Gastroesophageal sphincter (tissue), 4 donors: ENCODE measurements at places on chromosomes 2 and 18. TPM values are rescaled to one million over a fixed set of nuclear protein-coding genes. Genes with fewer than 3 reads are reported as not detected.

GRCh38 chr2:37782721-37783371 is 111.4 kb upstream of the CDC42EP3 start:
- ATAC-seq: peak; percentile 30

DNA sequence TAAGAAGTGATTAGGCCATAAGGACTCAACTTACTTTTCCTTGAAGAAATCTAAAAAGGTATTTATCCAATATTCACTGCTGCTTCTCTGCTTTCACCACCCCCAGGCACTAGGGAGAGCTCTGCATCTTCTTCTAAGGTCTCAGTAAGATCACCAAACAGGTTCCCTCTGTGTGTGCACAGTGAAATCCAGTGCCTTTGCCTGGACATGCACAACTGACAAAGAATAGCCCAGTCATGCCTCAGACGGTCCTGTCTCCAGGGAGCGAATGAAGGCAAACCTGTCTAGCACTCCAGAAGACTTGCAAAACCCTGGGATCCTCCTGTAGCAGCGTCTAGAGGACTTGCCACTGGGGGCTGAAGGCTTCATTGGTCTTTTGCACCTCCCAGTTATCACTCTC is 344.5 kb upstream of the LRATD1 start:
- ATAC-seq: no peak

DNA sequence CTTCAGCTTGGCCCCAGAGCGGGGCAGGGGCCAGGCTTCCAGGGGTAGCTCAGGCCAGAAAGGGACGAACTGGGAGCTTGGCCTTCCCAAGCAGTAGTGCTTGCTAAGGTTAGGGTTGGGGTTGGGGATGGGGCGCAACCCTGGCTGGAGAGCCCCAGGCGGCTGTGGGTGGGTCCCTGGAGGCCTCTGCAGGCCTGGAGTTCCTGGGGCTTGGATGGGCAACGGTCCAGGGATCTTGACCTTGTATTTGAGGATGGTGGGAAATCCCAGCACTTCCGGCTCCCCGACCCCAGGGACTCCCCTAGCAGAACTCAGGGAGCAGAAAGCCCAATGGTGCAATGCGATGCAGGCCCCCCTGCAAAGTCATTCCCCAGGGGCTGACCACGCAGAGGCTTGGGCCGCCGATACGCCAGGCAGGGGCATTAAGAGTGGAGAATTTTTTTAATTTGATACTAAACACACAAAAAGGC is 12.6 kb upstream of the MLPH start:
- no peak for ATAC-seq

DNA sequence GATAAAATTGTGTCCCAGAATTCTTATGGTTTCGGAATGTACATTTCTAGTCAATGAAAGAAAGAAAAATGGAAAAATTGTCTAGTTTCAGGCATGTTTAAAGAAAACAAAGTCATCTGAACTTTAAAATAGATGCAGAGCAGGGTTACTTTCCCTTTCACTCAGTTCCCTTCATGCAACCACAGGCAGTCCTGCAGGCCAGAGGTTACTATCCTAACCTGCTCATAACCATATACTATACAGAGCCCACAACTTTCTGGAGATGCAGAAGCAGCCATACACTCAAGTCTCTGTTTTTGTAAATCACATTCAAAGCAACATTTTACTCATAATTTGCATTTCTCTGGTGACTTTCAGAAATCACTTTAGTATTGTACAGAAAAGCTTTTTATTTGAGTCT is 690.3 kb downstream of the MBD2 start:
- no peak for ATAC-seq

DNA sequence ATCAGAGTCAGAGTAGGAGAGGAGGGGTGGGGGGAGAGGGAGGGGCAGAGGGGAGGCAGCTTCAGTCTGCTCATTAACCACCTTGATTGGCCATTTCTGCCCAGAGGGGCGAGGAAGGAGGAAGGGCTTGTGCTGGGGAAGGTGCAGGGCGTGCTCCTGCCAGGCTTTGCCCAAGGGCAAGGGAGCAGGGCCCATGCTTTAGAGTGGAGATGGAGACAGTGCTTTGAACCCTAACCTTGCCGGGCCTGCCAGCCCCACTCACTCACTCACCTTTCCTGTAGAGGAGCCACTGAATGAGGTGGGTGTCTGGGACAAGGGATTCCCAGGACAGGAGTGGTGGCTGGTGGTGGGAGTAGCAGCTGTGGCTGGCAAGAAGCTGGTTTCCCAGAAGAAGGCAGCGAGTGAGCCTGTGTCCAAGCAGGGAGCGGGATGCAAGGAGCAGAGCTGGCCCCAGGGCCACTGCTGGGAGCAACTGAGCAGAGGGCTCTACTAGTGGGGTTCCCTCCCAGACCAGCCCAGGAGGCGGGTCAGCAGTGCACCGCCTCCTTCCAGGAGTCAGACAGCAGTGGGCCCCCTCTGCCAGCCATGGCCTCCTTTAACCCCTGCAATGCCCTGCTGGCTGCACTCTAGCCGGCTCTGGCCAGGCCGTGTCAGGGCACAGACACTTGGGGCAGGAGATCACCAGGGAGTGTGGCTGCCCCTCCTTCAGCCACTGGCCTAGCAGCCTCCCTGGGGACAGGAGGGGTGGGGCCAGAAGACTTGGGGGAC is 3.6 kb upstream of the RUFY4 start:
- no peak for ATAC-seq

GRCh38 chr2:119862127-119862889 is 102.6 kb downstream of the PTPN4 start:
- no peak for ATAC-seq

DNA sequence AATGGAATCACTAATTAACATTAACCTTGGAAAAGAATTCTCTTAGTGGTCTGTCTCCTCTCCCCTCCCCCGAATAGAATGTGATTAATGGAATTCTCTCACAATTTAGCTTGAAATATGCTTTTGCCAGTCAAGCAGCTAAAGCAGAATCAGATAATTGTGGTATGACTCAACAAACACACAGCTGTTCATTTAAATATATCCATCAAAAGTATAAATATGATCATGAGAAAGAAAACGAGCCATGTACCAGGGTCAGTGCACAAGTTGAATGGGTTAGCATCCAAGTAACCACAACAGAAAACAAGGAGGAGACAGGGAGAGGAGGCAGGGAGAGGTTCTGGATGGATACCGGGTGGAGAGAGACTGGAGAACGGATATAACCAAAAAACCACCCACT is 66.9 kb downstream of the ACVR1 start:
- ATAC-seq: no peak

GRCh38 chr2:71102981-71103681 is 26.9 kb downstream of the MCEE start:
- no peak for ATAC-seq

GRCh38 chr2:238657132-238658053 is 190.5 kb upstream of the TWIST2 start:
- ATAC-seq: no peak

Gene SAG
- 1.5 TPM for total RNA-seq

Gene SCN9A
- 4.8 TPM for total RNA-seq

Gene KCNJ13
- not detected for total RNA-seq
